ENCODE measurements at places on chromosomes 11 and 22. TPM values are rescaled to one million over a fixed set of nuclear protein-coding genes. Genes with fewer than 3 reads are reported as not detected.

The DNAJB7 gene
- total RNA-seq = not detected

The OR8B8 gene
- not detected for total RNA-seq

The SMIM35 gene
- 3.9 TPM for total RNA-seq

The ACRV1 gene
- not detected for total RNA-seq

The MAJIN gene
- not detected for total RNA-seq

The HOATZ gene
- total RNA-seq = not detected

The PHF21B gene
- not detected for total RNA-seq

The RASGRP2 gene
- 276 TPM for total RNA-seq
